ENCODE measurements at places on chromosomes 2 and 18.

DNA sequence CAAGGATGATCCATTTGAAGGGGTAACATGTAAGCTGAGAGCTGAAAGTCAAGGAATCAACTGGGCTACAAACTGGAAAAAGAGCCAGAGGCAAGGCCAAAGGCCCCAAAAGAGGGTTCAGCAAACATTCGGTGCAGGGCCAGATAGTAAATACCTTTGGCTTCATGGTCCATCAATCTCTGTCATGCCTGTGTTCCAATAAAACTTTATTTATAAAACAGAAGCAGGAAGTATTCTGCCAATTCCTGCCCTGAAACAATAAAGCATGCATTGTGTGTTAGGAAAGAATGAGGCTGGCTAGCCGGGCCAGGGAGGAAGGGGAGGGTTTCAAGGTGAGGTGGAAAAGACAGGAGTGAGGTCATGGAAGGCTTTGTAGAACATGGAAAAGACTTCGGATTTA is 107.1 kb downstream of the LBH start:
- DNase-seq: no peak

DNA sequence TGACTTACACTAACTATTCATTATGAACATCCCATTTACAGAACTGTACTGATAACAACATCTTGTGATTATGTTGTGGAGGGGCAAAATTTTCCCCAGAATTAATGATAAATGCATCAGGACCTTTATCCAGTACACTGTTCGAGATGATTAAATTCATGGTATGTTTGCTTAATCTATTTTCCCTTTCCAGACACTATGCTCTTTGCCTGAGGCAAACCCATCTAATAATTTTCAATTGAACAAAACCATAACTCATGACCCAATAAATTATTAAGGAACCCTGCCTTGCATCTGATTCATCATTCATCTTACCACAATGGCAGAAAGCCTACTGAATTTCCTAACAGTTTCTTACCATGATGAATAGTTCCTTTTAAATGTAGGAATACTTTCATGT is 385.0 kb downstream of the DSEL start:
- DNase-seq: no peak

DNA sequence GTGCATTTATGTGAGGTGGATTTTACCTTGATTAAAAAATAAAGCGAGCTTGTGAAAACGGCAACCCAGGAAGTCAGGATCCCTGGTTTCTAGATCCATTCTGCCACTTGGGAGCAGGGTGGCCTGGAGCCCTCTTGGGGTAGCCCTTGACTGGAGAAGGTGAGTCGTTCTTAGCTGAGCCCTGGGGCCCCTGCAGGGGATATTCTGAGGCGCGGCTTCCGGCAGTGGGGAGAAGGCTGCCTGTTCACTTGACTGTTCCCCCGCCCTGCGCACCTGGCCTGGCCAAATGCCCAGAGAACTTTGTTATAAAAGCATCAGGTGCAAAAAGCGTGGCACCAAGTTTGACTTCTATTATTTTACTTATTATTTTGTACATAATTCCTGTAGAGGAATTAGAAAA is 221.9 kb downstream of the DYSF start:
- no peak for DNase-seq

DNA sequence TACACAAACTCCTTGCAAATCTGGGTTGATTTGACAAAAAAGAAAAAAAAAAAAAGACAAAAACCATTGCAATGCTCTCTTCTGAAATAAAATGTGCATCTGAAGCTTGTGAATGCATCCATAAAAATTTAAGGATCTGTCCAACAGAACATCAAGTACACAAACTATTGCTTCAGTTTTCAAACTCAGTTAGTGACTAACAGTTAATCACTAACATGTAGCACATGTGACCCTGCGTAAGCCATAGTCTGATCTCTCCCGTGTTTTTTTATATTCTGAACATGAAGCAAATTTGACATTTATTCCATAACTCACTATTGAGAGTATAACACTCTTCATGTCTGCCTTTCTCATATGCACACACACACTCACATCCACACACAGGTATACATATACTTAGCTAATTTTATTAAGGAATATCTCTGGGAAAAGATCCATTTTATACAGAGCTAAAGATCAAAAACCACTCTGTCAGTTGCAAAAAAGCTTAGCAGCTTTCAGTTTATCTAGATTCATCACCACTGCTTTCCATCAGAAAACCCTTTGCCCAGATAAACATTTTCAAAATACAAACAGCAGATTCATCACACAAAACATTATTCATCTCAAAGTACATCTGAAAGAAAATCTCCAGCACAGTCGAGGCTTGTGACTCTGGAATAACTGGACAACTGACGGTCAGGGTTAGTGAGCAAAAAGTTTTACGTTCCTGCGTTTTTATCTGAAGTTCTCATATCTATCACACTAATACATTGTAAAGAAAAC is 1000.4 kb upstream of the ACVR2A start:
- no peak for DNase-seq

DNA sequence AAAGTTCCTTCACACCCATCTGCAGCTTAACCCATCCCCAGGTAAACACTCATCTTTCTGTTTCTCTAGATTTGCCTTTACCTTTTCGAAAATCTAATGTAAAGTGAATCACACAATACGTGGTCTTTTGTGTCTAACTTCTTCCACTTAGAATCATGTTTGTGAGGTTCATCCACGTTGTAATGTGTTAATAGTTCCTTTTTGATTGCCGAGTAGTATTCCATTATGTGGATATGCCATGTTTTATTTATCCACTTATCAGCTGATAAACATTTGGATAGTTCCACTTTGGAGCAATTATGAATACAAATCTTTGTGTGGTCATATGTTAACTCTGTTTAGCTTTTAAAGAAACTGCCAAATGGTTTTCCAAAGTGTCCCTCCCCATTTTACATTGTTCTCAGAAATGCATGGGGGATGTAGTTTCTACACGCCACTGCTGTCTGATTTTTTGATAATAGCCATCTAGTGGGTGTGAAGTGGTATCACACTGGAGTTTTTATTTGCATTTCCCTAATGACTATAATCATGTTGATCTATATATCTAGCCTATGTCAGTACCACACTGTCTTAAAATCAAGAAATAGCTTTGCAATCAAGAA is 22.3 kb downstream of the PECR start:
- DNase-seq: no peak

GRCh38 chr2:81206216-81206615 is 901.7 kb upstream of the LRRTM1 start:
- DNase-seq: no peak

DNA sequence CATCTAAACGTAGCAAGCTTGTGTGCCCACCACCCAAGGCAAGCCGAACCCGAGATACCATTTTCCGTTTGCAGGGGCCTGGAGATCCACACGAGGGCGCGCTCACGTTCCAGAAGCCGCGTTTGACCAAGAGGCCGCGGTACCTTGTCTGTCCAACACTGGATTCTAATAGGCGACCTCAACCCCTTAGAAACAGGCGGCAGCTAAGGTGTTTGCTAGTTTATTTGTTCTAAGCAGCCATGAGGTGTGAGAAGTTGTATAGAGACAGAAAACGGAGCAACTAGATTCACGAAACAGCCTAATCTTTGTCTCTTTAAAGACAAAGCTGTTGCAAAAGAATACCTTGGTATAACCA is 4.2 kb downstream of the HOXD11 start:
- no peak for DNase-seq

DNA sequence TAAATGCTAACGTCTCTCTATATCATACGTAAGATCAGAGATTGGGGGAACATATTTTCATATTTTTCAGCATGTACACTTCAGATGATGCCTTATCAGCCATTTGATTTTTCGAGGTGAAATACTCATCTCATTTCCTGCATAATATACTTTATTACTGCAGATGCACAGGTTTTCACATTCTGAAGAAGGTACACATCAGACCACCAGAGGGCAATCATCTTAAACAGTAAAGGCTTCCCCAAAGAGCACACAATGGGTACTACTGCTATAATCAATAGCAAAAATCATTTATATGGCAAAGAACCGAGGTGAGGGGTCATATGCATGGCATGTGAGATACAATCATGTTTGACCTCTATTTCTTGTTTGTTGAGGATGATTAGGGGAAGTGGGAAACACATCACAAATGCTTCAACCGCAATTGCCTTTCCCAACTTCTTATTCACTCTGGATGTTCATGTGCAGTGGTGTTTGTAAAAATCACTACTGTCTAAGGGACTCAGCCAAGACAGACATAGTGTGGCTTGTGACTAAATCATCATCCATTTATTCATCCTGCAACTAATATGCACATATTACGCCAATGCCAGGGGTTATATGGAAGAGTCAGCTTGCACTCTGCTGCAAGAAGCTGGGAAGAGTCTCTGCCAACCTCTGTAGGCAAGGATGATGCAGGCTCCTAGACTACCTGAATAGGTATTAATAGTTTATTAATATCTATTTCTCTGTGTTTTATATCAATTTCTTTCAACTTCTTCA is 118.7 kb downstream of the EPB41L3 start:
- DNase-seq: no peak

- DNase-seq: no peak
Observed at GRCh38 chr2:206740800-206741199, 22.6 kb upstream of the DYTN start.

- DNase-seq: no peak
Observed at GRCh38 chr18:23924813-23925212, 89.7 kb upstream of the TTC39C start.

DNA sequence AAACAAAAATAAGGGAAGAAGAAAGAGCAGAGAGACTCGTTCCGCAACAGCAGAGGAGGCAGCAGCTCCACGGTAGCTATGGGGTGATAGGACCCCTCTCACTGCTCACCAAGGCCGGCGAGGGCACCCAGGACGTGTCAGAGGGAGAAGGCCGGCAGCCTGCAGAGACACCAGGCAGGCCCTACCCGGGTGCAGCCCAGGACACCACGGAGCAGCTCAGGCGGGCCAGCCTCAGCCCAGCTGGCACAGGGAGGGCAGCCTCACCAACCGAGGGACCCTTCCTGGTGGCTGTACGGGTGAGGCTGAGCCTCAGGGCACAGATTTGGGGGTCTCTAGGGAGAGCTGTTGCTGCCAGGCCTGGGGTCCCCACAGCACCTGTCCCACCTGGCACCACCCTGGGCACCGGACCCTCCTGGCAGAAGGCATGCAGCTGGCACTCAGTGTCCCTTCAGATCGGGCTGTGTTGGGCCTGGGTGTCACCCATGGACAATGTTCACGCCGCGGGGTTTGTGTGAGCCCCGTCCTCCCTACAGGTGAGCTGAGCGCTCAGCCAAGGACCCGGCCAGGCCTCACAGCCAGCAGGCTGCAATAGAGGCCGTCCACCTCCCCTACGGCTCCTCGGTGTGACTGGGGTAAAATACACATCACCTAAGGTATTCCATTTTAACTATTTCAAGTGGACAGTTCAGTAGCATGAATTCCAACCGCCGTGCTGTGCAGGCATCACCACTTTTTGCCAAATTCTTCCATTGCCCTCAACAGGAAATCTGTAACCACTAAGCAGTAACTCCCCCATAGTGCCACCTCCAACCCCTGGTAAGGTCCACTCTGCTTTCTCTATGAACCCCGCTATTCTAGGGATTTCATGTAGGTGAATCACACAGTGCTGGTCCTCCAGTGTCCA is 21.6 kb downstream of the KCNG2 start:
- DNase-seq: no peak

DNA sequence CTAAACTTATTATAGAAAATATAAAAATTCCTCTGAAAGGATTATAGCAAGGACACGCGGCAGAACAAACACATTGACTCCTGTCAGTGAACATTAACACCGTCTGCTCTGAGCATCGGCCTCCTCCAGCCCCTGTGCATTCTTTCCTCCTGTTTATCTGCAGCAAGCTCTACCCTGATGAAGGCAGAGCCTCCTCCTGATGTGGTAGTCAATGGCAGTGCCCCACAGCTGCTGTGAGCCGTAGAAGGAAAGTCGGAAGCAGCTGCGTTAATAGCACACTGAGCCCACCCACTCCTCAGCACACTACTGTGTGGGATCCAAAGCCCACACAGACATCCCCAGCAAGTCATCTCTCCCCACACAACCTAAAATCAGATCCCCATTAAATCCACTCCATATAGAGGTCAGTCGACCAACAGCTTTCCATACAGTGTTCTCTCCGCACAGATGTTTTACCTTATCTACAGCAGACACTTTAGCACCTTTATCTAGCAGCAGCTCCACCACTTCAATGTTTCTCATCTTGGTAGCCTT is 41.0 kb downstream of the KIDINS220 start:
- DNase-seq: no peak

DNA sequence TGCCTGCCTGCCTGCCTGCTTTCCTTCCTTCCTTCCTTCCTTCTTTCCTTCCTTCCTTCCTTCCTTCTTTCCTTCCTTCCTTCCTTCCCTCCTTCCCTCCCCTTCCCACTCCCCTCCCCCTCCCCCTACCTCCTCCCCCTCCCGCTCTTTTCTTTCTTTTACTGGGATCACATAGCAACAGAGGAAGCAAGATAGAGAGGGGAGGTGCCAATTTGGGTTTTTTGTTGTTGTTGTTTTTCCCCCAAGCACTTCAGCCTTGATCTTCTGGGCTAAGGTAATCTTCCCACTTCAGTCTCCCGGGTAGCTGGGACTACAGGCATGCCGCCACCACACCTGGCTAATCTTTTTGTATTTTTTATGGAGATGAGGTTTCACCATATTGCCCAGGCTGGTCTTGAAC is 20.0 kb downstream of the PPM1B start:
- DNase-seq: no peak

DNA sequence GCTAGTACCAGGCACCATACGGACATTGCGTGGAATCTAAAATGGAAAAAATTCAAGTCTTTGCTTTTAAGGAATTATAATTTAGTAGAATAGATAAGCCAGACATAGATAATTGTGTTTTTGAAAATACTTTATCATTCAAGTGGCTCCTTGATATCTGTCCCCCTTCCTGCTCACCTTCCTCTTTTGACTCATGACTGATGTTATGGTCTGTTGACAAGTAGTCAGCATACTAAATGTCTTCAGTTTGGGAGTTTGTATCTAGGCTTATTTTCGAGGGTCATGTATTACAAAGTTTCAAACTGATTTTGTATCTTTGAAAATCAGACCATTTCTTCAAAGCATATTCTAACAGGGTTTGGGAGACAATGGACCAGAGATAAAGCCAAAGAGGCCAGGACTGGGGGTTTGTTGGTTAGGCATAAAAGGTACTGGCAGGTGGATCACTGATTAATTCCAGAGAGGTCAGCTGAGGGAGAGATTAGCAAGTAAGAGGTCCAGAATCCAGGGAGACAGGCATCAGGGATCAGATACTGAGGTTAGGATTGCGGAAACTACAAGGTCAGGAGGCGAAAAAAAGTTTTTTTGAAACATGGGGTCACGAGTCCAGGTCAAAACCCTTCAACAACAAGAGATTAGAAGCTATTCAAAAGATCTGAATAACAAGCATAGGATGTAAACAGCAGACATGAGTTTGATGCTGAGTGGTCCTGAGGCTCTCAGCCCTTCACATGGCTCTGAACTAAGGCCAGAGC is 31.5 kb upstream of the KLHL14 start:
- DNase-seq: no peak
